ENCODE measurements at places on chromosomes 6 and 20.

DNA sequence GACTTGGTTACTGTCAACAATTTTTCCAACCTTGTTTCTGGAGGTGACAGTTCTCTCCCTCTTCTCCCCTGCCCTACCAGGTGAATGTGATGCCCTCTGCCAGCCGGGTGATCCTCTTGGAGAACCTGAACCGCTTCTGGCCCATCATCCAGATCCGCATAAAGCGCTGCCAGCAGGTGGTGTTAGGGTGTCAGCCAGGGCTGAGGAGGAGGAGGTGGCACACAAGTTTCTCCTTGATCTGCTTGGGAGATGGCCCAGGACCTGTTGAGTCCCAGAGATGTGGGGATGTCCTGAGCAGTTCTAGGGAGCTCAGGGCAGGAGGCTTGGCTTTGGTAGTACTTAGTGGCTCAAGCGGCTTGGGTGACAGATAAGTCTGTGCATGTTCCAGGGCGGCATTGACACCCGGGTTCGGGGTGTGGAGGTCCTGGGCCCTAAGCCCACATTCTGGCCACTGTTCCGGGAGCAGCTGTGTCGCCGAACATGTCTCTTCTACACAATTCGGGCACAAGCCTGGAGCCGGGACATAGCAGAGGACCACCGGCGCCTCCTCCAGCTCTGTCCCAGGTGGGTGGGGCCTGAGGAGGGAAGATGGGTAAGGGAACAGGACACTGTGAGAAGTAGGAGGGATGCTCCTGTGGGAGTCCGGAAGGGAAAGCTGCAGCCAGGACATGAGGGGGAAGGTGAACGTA is 21.2 kb downstream of the CUL9 start:
- no peak for DNase-seq

DNA sequence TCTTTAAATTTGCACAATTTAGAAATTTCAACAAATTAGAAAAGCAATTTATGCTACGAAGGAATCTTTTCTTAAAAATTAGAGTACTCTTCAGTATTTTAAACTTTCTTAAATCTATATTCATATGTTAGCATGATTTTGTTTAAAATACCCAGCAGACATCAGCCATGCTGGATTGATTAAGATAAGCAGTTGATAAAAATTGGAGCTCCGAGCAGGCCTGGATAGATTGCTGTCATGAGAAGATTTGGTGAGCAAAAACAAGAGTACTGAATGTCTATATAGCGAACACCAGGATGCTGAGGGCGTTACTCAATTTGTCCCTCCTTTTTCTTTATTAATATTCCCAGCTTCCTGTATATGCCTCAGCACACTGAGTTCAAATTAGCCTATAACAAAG is 108.4 kb upstream of the SLC35B3 start:
- DNase-seq = no peak

GRCh38 chr6:19450651-19451050 is 386.5 kb upstream of the ID4 start:
- DNase-seq = no peak

DNA sequence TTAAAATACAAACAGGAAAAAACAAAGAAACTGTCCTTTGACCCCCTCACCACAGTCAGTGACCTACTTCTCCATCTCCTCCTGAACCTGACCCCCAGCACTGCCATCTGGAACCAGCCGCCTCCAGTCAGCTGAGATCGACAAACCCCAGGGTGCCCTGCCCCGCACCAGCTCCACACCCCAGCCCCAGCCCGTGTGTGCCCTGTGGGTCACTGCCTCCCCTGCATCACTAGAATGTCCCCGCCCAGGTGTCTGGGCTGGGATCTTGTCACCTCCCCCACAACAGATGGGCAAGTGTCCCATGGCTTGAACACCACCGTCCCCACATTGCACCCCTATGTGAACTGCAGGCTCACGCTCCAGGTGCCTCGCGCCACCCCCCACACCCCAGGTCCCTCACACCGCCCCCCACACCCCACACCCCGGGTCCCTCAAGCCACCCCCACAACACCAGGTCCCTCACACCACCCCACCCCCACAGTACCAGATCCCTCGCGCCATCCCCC is 13.3 kb downstream of the TAF4 start:
- no peak for DNase-seq

DNA sequence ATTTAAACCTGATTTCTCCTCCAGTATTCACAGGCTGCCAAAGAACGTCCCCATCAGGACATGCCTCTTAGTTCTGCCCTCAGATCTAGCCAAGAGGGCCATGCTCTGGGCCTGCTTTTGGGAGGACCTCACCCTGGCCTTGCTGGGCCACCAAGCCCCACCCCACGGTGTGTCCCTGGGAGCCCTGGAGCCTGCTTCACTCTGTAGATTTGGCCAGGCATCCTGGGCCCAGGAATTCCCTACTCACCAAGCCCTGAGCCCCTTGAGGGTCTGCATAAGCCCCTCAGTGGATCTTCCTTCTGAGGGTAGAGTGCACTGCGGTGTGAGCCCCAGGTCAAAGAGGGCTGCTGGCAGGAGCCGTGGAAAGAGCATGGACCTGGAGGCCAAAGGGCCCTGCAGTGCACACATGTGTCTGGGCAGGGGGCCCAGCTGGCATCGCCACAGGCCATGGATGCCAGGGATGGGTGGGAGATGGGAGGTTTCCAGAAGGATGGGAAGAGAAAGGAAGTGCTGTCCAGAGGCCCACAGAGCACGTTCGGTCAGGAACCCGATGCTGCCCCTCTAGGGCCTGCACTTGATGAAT is 98.0 kb downstream of the DACT2 start:
- DNase-seq = no peak

- no peak for DNase-seq
These were observed 155.3 kb downstream of the PLCB1 start for GRCh38 chr20:8287340-8287739.

GRCh38 chr20:25188218-25188617 is 7.3 kb upstream of the ENTPD6 start:
- DNase-seq = no peak

- DNase-seq = no peak
These were observed 207.8 kb downstream of the BMP2 start for GRCh38 chr20:6975311-6975710.

GRCh38 chr6:141041596-141042087 is 1091.1 kb upstream of the GJE1 start:
- DNase-seq = no peak

- DNase-seq = no peak
These were observed 112.3 kb downstream of the MAN1A1 start for GRCh38 chr6:119237177-119237715.

GRCh38 chr20:62577490-62577836 is 64.8 kb upstream of the SLCO4A1 start:
- DNase-seq = no peak

GRCh38 chr6:108484016-108484415 is 76.7 kb upstream of the FOXO3 start:
- no peak for DNase-seq

DNA sequence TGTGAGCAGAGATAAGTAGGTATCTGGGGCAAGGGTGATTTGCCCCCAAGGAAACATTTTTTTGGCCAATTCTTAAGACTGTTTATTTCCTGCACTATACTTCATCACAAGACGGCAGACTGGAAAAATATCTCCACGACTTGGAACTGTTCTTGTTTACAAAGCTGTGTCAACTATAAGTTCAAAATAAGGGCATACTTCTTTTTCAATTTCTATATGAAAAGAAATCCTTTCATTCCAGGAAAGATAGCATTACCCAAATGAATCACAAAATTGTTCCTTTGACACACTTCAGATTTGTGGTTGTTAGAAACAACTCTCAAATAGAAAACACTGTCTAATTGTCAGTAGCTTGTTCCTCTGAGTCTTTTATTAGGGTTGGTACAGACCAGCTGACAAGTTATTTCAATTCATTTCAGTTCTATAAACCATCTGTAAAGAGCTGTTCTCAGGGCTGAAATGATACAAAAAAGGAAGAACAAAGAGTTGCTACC is 212.9 kb upstream of the PRDM1 start:
- DNase-seq = no peak

GRCh38 chr20:57573894-57574293 is 13.0 kb downstream of the PCK1 start:
- no peak for DNase-seq

DNA sequence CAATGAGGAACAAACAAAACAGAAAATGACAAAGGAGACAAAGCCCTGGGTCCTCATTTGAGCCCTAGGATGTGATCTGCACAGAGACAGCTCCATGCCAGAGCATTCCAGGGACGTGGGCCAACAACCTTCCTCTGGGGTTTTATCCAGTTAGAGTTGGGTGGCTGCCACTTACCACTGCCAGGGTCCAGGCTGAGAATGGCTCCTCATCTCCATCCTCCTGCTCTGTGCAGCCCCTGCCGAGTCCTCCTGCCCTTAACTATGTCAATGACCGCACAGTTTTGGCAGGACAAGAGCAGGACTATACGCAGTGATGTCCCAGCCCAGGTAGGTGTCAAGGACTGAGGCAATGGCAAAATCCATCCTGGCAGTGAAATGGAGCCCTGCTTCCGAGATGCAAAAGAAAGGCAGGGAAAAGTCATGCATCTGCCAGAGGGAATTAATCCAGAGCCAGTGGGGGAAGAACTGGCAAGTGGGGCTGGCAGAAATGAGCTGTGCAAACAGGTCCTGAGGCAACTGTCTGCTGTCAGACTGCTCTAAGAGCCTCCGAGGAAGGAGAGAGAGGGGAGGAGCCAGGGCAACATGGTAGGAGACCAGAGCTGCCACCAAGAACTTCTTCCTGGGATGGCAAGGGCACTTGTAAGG is 449.4 kb downstream of the PTPRT start:
- no peak for DNase-seq

GRCh38 chr6:35710241-35710847 is 21.6 kb upstream of the FKBP5 start:
- DNase-seq = no peak

- DNase-seq = no peak
These were observed 1.6 kb upstream of the NT5DC1 start for GRCh38 chr6:116099036-116099435.
